ENCODE measurements at places on chromosomes 3 and 15.

DNA sequence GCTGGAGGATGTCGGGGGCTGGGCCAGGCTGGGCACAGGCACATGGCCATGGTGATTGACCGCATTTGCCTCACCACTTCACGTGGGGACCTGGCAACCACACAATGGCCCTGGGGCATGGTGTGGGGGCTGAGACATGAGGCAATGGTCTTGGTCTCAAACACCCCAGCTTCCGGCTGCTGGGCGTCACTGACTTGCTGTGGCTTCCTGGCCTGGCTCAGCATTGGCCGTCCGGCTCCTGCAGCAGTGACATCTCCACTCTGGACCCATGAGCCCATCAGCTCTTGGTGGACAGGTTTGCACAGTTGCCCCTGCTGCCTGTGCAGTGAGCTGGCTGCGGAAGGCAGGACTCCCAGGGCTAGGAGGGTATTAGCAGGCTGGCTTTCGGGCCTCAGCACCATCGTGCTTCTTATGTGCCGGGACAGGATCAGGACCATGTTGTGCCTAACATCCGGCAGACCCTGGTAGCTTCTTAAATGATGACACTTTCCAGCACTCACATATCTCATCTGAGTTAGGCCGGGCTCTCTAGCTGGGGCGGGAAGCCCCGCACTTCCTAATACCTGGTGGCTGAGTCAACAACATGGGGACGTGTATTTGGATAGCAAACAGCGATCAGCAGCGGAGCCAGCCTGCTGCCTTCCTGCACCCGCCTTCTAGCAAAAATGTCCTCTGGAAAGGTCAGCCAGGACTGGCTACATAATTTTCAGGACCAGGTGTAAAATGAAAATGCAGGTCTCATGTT lies 34.1 kb downstream of the ZNF710 start:
- no peak for DNase-seq

DNA sequence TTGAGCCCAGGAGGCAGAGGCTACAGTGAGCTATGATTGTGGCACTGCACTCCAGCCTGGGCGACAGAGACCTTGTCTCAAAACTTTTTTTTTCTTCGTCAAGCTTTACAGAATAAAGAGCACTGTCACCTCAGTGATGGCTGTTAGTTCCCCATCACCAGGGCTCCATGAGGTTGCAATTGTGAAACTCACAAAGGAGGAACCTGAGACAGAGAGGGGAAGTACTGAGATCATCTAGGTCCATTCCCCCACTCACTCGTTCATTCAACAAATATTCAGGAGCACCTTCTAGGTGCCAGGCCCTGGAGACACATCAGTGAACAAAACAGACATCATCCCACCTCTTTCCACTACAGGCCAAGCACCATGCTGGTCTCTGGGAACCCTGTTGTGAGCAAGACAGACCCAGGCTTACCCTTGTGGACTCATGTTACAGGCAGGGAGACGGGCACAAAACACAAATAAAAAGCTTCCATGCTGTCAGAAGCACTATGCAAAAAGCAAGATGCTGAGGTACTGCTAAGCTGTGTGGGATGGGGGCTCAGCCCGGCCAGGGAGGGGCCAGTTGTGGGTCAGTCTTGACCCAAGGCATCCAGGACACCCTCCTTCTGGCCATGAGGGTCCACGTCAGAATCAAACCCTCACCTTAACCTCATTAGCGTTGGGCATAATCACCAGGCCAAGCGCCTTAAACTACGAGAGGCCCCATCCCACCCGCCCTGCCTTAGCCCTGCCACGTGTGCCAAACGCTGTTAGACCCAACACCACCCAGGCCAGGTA lies 2.1 kb upstream of the RHO start:
- DNase-seq, result no peak

DNA sequence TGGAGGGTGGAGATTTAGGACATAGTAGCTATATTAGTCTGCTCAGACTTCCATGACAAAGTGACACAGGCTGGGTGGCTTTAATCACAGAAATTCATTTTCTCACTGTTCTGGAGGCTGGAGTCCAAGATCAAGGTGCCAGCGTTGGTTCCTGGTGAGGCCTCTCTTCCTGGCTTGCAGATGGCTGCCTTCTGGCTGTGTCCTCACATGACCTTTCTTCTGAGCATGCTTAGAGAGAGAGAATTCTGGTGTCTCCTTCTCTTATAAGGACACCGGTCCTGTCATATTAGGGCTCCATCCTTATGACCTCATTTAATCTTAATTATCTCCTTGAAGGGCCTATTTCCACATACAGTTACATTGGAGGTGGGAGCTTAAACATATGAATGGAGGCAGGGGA lies 14.9 kb upstream of the SHC4 start:
- no peak for DNase-seq

DNA sequence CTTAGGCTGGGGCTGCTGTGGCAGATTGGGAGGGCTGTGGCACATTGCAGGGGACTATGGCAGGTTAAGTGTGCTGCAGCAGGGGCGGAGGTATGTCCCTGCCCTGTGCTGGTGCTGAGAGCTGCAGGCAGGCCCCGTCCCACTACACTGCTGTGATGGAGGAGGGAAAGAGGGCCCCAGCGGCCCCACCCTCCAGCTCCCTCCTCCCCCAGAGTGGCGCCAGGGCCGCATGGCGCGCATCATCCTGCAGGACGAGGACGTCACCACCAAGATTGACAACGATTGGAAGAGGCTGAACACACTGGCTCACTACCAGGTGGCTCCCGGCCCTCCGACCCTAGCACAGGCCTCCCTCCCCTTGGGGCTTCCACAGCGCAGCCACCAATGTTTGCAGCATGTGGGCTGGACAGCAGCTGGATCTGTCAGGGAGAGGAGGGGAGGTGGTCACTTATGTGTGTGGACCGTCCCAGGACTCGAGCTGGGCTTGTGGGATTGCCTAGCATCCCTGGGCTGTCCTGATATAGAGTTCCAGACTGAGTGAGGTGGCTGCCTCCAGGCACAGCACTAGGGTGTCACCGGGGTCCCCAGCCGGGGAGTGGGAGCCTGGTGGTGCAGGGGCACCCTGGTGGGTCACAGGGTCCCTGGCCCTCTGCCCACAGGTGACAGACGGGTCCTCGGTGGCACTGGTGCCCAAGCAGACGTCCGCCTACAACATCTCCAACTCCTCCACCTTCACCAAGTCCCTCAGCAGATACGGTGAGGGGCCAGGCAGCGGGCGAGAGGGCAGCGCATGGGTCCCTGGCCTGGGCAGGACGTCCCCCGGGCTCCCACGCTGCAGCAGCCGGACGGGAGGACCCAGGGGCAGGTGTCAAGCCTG lies 46.1 kb downstream of the PLXNA1 start:
- DNase-seq, result no peak

- DNase-seq, result no peak
These were observed 126.4 kb downstream of the SHQ1 start for GRCh38 chr3:72721683-72722381.

GRCh38 chr3:47444103-47444502 lies 31.6 kb downstream of the SCAP start:
- DNase-seq, result no peak

DNA sequence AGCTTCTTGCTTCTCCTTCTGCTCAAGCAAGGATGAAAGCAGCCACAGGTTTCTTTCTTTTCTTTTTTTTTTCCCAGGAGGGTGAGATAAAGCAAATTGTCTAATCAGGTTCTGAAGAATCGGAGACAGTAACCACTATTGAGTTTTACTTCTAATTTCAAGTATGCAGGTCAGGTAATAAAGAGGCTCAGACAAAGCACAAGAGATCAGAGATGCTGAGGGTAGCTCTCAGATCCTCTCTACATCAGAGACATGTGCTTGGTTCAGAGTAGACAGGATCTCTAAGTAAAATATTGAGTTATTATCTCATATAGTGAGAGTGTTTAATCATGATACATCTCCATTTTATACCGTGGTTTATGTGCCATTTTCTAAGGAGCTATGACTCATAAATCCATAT lies 168.5 kb downstream of the NFKBIZ start:
- no peak for DNase-seq

DNA sequence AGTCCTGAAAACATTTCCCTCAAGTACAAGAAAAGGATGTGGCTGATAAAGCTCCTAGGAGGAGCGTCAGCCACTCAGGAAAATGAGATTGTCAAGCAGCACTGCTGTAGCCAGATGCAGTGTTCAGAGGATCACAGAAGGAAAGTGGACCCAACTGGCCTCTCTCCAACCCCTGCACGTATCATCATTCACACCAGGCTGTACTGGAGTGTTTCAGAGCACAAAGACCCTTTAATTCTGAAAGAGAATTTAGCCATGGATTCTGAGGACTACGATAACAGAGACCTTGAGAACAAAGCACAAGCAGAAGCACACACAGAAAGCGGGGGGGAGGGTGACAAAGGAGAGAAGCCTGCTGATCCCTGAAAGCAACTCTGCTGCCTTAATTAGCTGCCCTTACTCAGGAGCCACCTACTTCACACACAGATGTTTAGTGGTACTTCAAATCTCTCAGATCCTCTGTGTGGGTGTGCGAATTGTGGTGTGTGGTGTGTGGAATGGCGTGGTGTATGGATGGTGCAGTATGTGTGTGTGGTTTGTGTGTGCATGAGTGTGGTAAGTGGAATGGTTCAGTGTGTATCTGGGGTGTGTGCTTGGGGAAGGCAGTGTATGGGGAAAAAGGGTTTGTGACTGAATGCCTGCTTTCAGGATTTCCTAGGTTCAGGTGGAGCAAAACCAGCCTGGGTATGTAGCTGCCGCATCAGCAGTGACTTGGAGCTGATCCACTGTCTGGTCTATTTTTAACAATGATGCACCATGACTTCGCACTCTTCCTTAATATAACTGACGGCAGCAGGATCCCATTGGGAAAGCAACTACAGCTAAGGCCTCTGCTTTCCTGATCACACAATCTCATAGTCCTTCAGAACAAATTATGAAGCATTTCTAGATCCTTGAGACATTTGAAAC lies 192.5 kb downstream of the RSL24D1 start:
- DNase-seq, result no peak

- no peak for DNase-seq
These were observed 95.7 kb downstream of the LRIG1 start for GRCh38 chr3:66404903-66405700.

DNA sequence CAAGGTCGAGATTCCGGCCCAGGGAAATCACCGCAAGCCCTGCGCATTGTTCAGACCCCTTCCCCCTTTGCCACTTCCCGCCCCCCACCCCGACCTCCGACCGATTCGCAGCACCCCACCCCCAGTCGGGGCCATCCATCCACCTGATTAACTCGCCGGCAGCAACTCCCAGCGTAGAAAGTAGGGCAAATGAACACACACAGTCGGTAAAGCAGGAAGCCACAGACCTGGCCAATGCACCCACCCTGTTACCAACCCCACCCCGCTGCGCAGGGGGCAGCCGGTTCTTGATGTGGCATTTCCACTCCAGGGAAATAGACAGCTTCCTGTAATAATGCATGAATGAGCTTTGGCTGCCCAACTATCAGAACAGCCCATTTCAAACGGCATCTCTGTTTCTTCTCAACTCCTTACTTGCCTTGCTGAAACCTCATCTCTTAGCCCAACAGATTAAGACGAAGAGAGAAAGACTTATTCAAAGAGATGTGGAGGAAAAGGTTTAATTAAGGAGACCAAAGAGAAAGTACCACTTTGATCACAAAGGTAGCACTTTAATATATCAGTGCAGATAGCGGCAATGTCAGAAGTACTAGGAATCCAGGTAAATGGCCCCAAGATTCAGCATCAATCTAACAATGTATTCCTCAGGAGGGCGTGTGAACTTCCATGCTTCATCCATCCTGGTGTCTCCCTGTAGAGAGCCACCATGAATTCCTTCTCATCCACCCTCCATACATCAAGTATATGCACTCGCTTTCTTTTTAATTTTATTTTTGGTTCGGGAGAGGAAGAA lies 1.9 kb downstream of the TNIK start:
- no peak for DNase-seq

GRCh38 chr15:89809093-89809786 lies 5.4 kb downstream of the ANPEP start:
- DNase-seq, result no peak

GRCh38 chr15:36726224-36726623 lies 146.8 kb downstream of the CDIN1 start:
- no peak for DNase-seq

- no peak for DNase-seq
These were observed 328.0 kb upstream of the MANF start for GRCh38 chr3:51057121-51057520.

DNA sequence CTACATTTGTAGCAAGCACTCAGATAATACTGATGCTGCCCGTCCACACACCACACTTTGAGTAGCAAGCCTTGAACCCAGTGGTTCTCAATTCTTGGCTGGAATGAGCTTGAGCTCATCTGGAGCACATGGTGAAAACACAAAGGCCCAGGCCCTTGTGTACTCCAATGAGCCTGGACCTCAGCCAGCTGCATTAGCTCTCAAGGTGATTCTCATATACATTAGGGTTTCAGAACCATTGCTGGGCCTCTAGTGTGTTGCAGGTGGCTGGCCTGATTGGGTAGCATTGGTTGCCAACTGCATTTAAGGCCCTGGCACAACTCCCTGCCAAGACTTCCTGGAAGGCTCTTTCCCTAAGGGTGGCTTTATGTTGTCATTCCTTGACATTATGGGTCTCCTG lies 23.4 kb upstream of the ZFAND6 start:
- DNase-seq, result no peak

DNA sequence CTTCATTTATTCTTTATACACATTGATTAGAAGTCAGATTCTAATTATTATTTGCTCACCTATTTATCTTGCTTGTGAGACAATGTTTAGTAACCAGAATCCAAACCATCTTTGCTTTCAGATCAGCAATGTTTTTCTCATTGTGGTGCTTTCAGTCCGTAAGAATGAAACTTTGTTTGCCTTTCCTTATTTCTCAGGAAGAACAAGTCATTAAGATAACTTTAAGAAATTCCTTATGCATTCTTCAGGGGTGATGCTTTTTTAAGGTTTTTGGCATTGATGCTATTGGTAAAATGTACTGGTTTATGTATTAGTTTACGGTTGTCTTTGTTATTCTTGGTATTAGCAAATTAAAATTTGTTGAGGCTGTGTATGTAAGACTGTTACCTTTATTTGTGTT lies 120.8 kb upstream of the POU1F1 start:
- DNase-seq, result no peak
